ENCODE measurements at places on chromosomes 13 and 19. TPM values are rescaled to one million over a fixed set of nuclear protein-coding genes. Genes with fewer than 3 reads are reported as not detected.

ZNF208 gene
- total RNA-seq: 10.5 TPM

TUBA3C gene
- total RNA-seq: not detected

DNA sequence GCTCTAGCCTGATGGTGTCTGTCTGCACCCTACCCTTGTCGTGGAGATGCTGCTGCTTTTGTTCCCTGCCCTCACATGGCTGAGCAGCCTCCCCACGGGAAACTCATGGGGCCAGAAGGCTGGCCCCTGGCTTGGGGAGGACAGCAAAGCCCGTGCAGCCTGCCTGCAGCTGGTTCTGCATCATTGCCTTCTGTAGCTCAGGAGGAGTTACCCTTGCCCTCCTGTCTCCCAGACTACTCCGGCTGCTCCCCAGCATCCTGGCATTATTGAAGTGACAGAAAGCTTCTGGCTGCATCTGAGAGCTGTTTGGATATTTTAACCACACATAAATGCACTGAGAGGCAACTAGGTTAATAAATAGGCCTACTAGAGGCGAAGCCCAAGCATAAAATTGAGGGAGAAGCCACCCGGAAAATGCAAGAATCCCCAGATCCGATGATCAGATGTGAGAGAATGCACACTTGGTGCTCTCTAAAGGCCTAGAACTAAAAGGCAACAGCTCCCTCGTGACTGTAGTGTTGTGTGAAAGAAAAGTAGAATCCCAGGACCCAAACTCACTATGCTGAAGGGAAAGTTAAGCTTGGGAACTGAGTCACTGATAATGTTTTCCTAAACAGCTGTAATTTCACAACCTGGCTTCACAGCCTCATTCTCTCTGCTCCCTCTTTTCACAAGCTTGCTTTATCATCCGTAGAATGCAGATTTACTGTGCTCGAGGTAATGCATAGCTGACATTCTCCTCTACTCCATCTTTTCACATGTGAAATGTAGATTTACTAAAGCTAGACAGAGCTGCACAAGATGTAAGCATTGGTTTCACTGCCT is 110.8 kb downstream of the TNFRSF19 start:
- DNase-seq: no peak

KLK2 gene
- 1.8 TPM for total RNA-seq

GRCh38 chr19:14661372-14661924 is 13.2 kb downstream of the ADGRE3 start:
- DNase-seq: no peak

KRTDAP gene
- not detected for total RNA-seq

GRCh38 chr13:42401376-42401775 is 129.4 kb downstream of the AKAP11 start:
- no peak for DNase-seq

LMTK3 gene
- total RNA-seq: 0.66 TPM

DNA sequence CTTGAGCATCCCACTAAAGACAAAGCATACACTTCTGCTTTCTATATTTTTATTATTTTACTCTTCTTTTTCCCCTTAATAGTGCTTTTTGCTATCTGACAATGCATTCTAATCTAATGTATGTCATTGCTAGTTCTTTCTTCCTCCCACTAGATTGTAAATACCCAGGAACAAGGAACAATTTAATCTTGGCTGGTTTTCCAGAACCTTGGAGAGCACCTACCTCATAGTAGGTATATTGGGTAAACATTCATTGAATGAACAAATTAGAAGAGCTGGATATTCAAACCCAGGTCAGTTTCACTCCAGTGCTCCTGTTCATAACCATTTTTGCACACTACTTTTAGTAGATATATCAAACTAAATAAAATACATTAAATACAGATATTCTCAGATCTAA is 1617.6 kb upstream of the SLC10A2 start:
- DNase-seq: no peak

ZNF8 gene
- 4.7 TPM for total RNA-seq

- no peak for DNase-seq
These were observed 84.6 kb downstream of the FRY start for GRCh38 chr13:32116210-32116609.

GRCh38 chr19:8592231-8593009 is 15.2 kb upstream of the MYO1F start:
- DNase-seq: peak; percentile 51

CEACAM16 gene
- total RNA-seq: not detected

- DNase-seq: no peak
These were observed at the start of gene TMIGD2 for GRCh38 chr19:4302243-4302640. TMIGD2 (minus strand) TSS chr19:4302389; CDS start chr19:4302385, 4 bp downstream.

PNMA8B gene
- 0.04 TPM for total RNA-seq

S1PR4 gene
- 27.3 TPM for total RNA-seq

DNA sequence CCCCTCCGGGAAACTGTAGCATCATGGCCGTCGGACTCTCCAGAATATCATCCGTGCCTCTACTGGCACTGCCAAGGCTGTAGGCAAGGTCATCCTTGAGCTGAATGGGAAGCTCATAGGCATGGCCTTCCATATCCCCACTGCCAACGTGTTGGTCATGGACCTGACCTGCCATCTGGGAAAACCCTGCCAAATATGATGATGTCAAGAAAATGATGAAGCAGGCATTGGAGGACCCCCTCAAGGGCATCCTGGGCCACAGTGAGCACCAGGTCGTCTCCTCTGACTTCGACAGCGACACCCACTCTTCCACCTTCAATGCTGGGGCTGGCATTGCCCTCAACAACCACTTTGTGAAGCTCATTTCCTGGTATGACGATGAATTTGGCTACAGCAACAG is 41.9 kb upstream of the CALM3 start:
- DNase-seq: no peak

DNA sequence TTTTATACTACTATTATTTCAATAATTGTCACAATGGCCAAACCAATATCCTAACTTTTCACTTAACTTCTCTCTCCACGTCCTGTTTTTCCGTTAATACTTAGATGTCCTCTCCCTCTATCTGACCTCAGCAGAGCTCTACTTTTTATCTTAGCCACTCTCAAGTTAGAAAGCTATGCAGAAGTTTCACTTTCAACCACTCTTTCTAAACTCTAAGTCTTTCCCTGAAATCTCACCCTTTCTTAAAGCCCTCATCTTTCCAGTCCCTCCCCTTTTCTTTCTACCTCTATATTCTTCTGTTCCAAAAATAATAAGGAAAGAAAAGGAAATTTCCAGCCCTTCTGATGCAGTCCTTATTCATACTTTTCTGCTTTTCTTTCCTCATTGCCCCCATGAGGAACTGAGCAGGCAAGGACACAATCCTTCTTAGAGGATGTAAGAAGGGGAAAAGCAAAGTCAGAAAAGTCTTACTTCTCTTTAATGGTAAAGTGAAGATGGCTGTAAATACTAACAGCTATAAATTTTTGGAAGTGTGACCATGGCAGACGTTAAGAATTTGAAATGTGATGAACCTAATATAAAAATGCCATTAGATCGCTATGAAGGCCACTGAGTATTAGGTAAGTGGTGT is 23.0 kb downstream of the FAM216B start:
- no peak for DNase-seq

DNA sequence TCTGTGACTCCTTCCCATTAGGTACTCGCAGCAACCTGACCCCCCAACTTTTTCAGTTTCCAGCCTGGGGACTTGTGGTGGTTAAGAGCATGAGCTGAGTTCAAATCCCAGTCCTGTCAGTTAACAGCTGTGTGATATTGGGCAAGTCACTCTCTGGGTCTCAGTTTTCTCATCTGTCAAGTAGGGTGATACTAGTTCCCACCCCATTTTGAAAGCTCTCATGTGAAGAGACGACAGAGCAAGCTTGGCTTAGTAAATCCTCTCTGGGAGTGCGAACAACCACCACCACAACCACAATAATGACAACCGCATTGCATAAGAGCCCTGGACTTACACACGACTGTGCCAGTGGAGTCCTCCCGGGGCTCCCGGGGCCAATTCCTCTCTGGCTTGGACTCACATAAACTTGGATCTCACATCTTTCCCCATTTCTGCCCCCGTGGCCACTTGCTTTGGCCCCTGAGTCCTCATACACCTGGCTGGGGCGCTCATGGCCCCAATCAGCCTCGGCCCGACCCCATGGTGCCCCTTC is 454 bp downstream of the BLVRB start:
- no peak for DNase-seq

GRCh38 chr19:5369962-5370367 is 29.4 kb upstream of the PTPRS start:
- peak; percentile 18 for DNase-seq

DNA sequence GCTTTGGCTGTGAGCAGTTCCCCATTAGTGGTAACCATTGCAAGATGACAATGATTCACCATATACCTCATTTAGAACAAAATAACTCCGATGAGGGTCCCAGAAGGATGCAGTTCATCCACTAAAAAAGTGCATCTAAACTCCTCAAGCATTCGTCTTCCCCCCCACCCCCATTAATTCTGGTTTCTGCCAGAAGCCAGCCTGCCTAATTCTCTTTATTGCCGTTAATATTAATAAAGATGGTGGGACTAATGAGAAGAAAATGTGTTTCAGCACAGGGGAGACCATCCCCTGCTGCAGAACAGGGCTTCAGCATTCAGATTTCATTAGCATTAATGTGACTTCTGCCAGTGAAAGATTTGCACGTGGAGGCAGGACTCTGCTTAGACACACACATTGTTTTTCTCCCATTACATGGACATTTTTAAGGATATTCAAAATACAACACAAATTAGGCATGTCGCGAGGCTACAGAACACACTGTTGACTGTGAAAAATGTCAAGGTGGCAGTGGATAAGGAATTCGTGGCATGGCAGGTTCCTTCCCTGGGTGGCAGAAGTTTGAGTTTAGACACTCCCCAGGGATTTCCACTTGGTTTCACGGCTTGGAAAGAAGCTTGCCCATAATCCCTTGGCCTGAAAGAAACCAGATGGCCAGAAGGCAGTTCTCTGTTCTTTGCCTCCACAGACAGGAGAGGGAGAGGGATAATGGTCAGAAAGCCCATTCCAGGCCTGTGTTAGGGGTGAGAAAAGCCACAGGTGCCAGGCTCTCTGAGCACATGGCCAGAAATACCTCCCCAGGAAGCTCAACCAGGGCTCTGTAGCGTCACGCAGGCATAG is 236.5 kb downstream of the FOXO1 start:
- no peak for DNase-seq

PTH2 gene
- not detected for total RNA-seq

All from activated B cell treated with CpG ODN at 0.5 μM for 24 hours (primary cell).